NCI-H1930 (cell line): ENCODE measurements at places on chromosomes 3 and 15.

- no peak for DNase-seq
Measured at GRCh38 chr3:129838086-129838485, 55.4 kb downstream of the TMCC1 start.

DNA sequence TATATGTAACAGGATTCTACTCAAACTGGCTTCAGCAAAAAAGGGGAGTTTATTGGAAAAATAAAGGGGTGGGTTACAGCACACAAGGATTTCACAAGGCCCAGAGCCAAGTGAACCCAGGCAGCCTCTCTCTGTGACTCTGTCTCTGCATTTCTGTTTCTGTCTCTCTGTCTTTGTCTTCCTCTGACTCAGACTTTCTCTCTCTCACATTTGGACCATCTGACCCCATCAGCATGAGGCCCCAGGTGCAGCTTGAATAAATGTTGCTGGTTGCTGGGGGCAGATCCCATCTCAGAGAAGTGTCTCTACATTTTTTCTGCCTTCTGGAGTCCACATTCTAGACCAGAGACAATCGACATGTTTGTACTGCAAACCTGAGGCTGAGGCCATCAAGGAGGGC is 45.0 kb downstream of the RPLP1 start:
- no peak for DNase-seq

- DNase-seq = no peak
Measured at GRCh38 chr3:33704891-33705290, 13.2 kb downstream of the CLASP2 start.

DNA sequence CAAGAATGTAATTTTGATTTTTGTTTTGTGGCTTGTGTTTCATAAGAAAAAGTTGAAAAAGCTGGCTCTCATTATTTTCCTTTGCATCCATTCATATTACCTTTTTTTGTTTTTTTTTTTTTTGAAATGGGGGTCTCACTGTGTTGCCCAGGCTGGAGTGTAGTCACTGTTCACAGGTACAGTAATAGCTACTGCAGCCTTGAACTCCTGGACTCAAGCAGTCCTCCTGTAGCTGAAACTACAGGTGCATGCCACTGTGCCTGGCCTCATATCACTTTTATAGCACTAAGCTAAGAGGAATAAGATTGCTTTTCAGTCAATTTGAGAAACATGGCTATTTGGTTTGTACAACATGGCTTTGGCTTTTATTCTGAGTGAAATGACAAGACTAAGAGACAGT is 49.8 kb downstream of the TCF12 start:
- DNase-seq = no peak

DNA sequence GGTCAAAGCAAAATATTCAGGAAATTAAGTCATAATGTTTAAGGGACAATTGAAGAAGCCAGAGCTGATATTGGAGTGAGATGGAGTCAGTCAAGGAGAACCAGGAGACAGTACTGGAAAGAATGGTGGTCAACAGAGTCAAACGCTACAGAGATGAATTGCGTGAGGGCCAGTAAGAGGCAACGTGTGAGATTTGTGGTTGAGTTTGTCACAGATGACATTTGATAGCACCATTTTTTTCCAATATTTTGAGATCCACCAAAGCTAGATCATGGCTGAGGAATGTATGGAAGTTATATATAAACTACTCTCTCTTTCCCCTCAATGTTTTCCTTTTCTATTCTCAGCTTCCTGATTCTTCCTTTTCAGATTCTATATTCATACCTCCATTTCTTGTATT is 375.1 kb upstream of the ROBO2 start:
- DNase-seq = no peak

DNA sequence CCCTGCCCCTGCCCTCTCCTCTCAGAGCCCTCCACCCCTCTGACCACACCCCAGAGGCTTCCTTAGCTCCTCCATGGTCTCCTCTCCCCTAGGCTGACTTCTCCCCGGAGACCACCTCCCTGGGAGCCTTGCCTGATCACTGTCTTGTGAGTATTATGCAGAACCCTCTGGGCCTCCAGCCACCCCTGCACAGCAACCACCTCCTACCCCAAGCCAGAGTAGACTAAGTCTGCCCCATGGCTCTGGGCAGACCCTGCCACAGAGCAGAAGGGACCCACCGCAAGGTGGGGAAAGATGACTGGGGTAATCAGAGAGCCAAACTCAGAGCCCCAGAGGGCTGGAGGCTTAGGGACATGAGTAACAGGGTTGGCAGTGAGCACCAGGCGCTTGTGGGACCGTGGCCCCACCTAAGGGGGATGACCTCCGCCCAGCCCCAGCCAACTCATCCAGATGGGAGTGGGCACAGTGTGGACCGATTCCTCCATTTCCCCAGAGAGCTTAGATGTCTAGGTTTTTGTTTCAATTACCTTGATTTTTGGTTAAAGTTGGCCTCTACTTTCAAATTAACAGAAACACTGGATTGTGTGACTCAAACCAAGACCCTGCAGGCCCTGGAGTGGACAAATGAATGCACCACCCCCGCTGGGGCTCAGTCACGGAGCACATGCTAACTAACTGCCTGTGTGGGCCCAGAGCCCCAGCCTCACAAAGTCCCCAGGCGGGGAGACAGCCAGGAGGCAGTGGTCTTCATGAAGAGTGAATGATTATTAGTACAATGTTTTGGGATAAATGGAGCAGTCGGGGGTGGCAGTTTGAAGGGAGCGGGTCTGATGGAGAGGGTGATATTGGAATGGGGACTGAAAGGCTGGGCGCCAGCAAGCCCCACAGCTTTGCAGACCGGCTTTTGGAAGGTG is 119.4 kb upstream of the PRR20G start:
- no peak for DNase-seq

GRCh38 chr15:35605764-35606449 is 59.9 kb upstream of the DPH6 start:
- no peak for DNase-seq

DNA sequence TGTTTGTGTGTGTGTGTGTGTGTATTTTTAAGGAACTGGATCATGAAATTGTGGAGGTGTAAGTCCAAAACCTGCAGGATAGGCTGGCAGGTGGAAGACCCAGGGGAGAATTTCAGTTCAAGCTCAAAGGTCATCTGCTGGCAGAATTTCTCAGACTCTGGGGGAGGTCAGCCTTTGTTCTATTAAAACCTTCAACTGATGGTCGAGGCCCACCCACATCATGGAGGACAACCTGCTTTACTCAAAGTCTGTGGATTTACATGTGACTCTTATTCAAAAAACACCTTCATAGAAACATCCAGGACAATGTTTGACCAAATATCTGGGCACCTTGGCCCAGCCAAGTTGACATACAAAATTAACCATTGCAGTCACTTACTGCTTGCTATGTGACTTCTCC is 157.2 kb downstream of the EDEM1 start:
- DNase-seq = no peak

DNA sequence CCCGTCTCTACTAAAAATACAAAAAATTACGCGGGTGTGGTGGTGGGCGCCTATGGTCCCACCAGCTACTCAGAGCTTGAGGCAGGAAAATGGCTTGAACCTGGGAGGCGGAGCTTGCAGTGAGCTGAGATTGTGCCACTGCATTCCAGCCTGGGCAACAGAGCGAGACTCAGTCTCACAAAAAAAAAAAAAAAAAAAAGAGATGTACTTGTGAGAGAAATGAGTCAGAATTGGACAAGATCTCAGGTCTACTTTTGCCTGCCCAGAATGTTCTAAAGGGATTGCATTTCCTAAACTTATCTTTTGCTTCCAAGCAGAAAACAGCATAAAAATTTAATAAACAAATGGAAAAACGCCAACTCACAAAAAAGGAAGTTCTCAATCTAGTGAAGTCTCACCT is 167.5 kb downstream of the NR2F2 start:
- no peak for DNase-seq

DNA sequence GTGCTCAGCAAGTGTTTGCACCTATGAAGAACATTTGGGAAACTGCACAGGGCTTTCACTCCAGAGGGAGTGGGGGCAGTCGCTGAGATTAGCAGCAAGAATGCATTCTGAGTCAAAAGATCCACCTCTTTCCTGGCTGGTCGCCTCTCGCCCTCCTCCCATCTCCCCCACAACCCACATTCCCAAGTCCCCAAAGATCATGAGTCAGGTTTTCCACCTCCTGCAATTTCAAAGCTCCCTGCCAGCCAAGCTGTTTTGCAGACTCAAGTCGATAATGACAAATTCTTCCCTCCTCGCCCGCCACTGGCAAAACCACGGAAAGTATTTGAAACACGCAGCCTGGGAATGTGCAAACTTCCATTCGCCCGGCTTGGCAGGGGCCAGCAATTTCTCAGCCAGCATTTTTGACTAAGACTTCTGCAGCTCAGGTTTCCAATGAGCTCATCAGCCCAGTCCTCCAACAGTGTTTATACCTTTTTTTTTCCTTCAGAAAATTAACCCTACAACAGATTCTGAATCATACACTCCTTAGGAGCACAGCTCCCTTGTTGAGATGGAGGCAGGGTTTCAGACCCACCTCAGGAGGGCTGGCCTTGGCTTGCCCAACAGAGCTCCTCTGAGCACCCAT is 181.4 kb downstream of the SMAD6 start:
- no peak for DNase-seq

- DNase-seq = no peak
Measured at GRCh38 chr3:102374863-102375634, 59.8 kb upstream of the ZPLD1 start.

- DNase-seq = no peak
Measured at GRCh38 chr3:5254281-5255048, 67.0 kb downstream of the EDEM1 start.

DNA sequence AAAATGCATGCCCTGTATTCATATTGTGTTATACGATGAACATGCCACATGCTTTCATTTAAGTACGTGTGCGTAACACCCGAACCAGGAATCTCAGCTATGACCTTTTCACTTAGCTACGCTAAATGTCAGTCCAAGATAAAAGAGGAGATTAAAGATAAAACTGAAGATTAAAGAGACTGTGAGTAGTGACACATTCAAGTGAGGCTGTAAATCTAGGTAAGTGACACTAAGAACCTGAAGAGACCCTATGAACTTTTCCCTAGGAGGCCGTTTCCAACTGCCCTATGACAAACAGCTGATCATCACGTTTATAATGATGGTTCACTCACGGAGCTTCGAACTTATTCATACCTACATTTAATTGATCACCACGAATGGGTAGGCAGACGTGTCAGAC is 32.2 kb downstream of the TFRC start:
- DNase-seq = no peak

DNA sequence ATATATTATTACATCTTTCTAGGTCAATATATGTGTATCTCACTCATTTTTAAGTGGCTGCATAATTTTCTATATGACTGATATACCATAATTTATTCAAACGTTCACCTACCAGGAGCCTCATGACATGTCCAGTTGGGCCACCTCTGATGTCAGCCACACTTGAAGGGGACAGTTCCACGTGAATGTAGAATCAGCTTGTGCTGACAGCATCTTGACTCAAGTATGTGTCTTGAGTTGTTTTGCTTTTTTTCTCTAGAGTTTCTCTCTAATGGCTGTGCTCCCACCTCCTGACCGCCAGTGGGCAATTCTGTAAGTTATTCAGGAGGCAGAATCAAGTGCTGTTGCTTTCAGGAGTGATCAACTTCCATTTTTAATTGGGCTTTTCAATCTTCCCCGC is 237.9 kb downstream of the NFKBIZ start:
- DNase-seq = no peak

- DNase-seq = no peak
Measured at GRCh38 chr3:101383656-101384055, 63.3 kb upstream of the IMPG2 start.

GRCh38 chr3:108100906-108101660 is 10.3 kb upstream of the CD47 start:
- DNase-seq = no peak

GRCh38 chr3:16828815-16829214 is 55.9 kb upstream of the PLCL2 start:
- no peak for DNase-seq
